ENCODE measurements at places on chromosomes 2 and 18. TPM values are rescaled to one million over a fixed set of nuclear protein-coding genes. Genes with fewer than 3 reads are reported as not detected.

Gene ABCB11
- total RNA-seq = 1.9 TPM

Gene GFPT1
- total RNA-seq = 52.8 TPM

Gene FIGN
- total RNA-seq = 14.0 TPM

Gene TMEM198
- total RNA-seq = not detected

Gene BOLL
- total RNA-seq = not detected

Gene AMER3
- 0.18 TPM for total RNA-seq

Gene MYO7B
- total RNA-seq = 0.90 TPM

Gene ZBTB7C
- total RNA-seq = 0.67 TPM

Gene MLPH
- total RNA-seq = 0.36 TPM

Gene ATP6V1C2
- total RNA-seq = not detected

Gene CPO
- not detected for total RNA-seq

Gene HOXD12
- not detected for total RNA-seq

Gene CLEC4F
- total RNA-seq = 0.23 TPM

Gene PLEK
- total RNA-seq = not detected

Gene RELCH
- 27.3 TPM for total RNA-seq

Gene PLEKHH2
- 1.6 TPM for total RNA-seq

Gene GKN2
- 0.36 TPM for total RNA-seq

Gene ANKRD36C
- total RNA-seq = 37.6 TPM

Gene SPOPL
- 27.8 TPM for total RNA-seq

Gene KCNG2
- total RNA-seq = 0.56 TPM

Gene CD8B
- not detected for total RNA-seq

Gene PMAIP1
- total RNA-seq = 3.2 TPM

Gene TMEM185B
- total RNA-seq = 38.4 TPM

Gene XIRP2
- 5.5 TPM for total RNA-seq

Gene PTGR3
- total RNA-seq = 26.3 TPM

Gene PRSS56
- not detected for total RNA-seq

Data from endothelial cell (in vitro differentiated cells).